ENCODE measurements at places on chromosomes 13 and 19.
A peak's percentile ranks its signal among the peaks of the same experiment; 100 is the strongest.

GRCh38 chr13:71316792-71317363 is 550.1 kb downstream of the DACH1 start:
- no peak overlapping the region for H3K4me3 ChIP-seq
- H3K27ac ChIP-seq, result no peak overlapping the region
- H3K27me3 ChIP-seq, result no peaks in the 10 kb centered on the region
- no peak for DNase-seq
- H3K4me1 ChIP-seq, result no peaks in the 10 kb centered on the region

- no peaks in the 10 kb centered on the region for H3K27me3 ChIP-seq
- no peak for DNase-seq
- H3K36me3 ChIP-seq, result peaks cover 46% of the 10 kb centered on the region
- peaks cover 21% of the 10 kb centered on the region for H3K4me1 ChIP-seq
Observed at GRCh38 chr19:1227304-1228054, 10.3 kb downstream of the CBARP start.

- H3K36me3 ChIP-seq, result no peaks in the 10 kb centered on the region
- no peaks in the 10 kb centered on the region for H3K27me3 ChIP-seq
- H3K4me1 ChIP-seq, result peaks cover 27% of the 10 kb centered on the region
Observed at GRCh38 chr13:95474992-95475391, 77.5 kb upstream of the CLDN10 start.

DNA sequence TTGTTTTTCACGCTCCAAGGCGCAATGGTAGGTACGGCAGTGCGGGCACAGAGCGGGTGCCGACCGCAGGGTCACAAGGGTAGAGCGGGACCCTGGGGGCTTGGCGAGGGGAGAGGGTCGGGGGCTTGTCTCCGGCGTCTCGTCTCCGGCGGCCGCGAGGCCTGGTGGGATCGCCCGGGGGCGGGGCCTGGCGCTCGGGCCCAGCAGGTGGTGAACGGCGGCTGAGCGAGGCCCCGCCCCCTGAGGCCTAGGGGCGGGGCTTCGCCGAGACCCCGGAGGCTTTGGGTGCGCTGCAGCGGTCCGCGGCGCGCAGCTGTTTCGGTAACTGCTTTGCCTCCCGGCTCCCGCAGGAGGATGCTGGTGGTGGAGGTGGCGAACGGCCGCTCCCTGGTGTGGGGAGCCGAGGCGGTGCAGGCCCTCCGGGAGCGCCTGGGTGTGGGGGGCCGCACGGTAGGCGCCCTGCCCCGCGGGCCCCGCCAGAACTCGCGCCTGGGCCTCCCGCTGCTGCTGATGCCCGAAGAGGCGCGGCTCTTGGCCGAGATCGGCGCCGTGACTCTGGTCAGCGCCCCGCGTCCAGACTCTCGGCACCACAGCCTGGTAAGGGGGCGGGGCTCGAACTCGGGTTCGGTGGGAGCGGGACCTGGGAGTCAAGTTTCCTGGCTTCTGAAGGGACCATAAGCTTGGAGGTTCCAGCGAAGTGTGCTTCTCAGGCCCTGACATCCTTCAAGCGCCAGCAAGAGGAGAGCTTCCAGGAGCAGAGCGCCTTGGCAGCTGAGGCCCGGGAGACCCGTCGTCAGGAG is at the start of gene TSEN34:
TSS of gene TSEN34 (plus strand) at position 298 of the 800 bp plus-strand sequence. CDS start at position 355, 57 bp downstream.
- H3K4me3 ChIP-seq, result peak within 1 kb of the TSS; percentile 90
- peak within 1 kb of the TSS; percentile 99 for H3K27ac ChIP-seq
- H3K4me1 ChIP-seq, result peaks cover 14% of the 10 kb centered on the region
- no peaks in the 10 kb centered on the region for H3K36me3 ChIP-seq
- peak; percentile 98 for DNase-seq

DNA sequence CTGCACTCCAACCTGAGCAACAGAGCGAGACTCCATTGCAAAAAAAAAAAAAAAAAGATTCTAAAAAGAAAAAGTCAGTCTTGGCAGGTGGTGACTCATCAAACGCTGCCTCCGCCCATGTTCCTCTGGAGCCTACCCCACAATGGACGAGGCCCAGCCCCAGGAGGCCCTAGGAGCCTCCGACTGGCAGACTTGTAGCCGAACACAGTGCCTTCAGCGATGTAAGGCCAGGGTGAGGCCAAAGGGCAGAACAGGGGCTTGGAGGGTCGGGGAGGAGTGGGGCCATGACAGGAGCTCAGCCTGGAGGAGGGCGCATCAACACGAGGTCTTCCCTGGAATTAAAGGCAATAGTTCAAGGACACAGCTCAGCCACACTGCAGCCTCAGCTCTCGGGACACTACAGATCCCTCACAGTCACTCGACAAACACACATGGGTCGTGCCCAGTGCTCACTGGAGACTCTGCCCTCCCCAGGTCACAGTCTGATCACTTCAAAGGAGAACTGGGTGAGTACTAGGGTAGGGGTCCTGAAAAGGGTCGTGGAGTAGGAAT is 5.1 kb downstream of the USE1 start:
- no peak overlapping the region for H3K27ac ChIP-seq
- H3K4me1 ChIP-seq, result peaks cover 15% of the 10 kb centered on the region
- no peak for DNase-seq
- H3K27me3 ChIP-seq, result no peaks in the 10 kb centered on the region
- H3K4me3 ChIP-seq, result no peak overlapping the region
- peaks cover 34% of the 10 kb centered on the region for H3K36me3 ChIP-seq

DNA sequence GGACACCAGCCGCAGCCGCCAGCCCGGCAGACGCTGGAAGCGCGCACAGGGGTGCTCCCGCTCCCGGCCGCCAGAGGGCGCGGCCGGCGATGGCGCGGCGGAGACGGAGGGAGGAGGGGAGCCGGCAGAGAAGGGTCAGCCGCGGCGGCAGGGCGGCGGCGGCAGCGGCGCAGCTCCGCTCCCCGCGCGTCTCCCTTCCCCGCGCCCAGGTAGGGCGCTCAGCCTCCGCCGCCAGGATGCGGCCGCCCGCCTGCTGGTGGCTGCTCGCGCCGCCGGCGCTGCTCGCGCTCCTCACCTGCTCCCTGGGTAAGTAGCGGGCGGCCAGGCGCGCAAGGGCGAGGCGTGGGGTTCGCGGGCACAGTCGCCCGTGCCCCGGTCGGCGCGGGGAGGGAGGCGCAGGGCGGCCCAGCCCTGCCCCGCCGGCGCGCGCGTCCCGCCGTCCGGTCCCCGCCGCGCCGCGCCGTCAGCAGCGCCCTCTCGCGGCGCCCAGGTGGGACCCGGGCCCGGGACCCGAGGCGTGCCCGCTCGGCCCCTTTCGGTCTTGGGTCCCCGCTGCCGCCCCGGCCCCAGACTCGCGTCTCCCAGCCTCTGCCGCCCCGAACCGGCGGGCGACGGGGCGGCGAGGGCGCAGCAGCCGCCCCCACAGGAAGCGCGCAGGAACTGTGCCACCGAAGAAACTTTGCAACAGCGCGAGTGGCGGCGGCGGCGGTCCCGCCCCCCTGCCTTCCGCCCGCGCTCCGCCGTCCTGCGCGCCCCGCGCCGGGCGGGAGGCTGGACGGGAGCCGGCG is at the start of gene B3GLCT:
TSS of gene B3GLCT (plus strand) at position 127 of the 788 bp plus-strand sequence. CDS start at position 237, 110 bp downstream.
- H3K27me3 ChIP-seq, result no peaks in the 10 kb centered on the region
- no peaks in the 10 kb centered on the region for H3K36me3 ChIP-seq
- DNase-seq, result peak; percentile 98
- H3K4me3 ChIP-seq, result peak within 1 kb of the TSS; percentile 63
- peaks cover 17% of the 10 kb centered on the region for H3K4me1 ChIP-seq
- peak within 1 kb of the TSS; percentile 97 for H3K27ac ChIP-seq

DNA sequence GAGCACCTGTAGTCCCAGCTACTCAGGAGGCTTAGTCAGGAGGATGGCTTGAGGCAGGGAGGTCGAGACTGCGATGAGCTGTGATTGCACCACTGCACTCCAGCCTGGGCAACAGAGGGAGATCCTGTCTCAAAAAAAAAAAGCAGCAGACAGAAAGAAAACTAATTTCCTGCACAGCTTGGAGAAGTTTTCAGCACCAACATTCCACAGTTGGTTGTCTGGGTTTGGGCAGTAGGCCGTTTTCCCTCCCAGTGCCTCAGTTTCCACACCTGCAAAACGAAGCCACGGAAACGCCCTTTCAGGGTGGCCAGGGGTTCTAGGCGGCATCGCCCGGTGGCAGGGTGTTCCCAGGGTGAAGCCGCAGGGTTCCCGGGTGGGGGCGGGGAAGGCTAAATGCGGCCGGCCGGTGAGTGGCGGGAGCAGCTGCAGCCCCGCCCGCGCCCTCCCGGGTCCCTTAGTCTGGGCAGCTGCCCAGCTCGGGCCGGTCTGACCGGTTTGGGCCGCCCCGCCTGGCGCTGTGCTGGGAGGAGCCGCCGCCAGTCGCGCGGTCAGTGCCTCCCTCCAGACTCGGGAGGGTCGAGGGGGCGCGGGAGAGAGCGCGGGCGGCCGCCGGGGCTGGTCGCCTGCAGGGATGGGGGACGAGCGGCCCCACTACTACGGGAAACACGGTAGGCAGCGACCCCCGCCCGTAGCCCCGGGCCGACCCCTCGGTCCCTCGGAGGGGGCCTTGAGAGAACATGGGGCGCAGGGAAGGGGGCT is at the start of gene SLC44A2:
TSS of gene SLC44A2 (plus strand) at position 551 of the 759 bp plus-strand sequence. CDS start at position 632, 81 bp downstream.
- H3K27ac ChIP-seq, result peak within 1 kb of the TSS; percentile 73
- H3K27me3 ChIP-seq, result no peaks in the 10 kb centered on the region
- H3K4me3 ChIP-seq, result peak within 1 kb of the TSS; percentile 41

- DNase-seq, result no peak
- no peaks in the 10 kb centered on the region for H3K27me3 ChIP-seq
- no peak overlapping the region for H3K27ac ChIP-seq
- no peak overlapping the region for H3K4me3 ChIP-seq
Observed at GRCh38 chr13:91745967-91746366, 347.5 kb downstream of the GPC5 start.

DNA sequence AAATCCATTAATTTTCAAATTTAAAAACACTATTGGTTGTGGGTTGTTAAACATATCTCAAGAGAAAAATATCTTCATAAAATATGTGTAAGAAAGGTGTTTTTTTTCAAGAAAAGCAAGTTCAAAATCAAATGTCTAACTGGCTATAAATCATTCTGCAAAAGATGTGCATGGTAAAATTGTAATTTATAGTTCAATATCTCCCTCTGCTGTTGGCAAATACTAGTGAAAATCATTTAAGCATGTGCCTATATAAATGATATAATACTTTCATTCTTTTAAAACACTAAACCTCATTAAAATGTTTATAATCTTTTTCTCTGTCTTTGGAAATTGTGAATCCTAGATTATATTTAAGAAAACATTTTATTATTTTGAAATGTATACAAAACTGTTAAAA is 17.2 kb upstream of the SLITRK6 start:
- no peak overlapping the region for H3K27ac ChIP-seq
- no peaks in the 10 kb centered on the region for H3K36me3 ChIP-seq
- H3K4me1 ChIP-seq, result no peaks in the 10 kb centered on the region
- no peak overlapping the region for H3K4me3 ChIP-seq
- DNase-seq, result no peak

- no peak overlapping the region for H3K27ac ChIP-seq
- no peaks in the 10 kb centered on the region for H3K36me3 ChIP-seq
- H3K4me3 ChIP-seq, result no peak overlapping the region
- H3K27me3 ChIP-seq, result no peaks in the 10 kb centered on the region
- peaks cover 5% of the 10 kb centered on the region for H3K4me1 ChIP-seq
- peak; percentile 92 for DNase-seq
Observed at GRCh38 chr19:37902668-37903067, 3.7 kb downstream of the WDR87 start.

DNA sequence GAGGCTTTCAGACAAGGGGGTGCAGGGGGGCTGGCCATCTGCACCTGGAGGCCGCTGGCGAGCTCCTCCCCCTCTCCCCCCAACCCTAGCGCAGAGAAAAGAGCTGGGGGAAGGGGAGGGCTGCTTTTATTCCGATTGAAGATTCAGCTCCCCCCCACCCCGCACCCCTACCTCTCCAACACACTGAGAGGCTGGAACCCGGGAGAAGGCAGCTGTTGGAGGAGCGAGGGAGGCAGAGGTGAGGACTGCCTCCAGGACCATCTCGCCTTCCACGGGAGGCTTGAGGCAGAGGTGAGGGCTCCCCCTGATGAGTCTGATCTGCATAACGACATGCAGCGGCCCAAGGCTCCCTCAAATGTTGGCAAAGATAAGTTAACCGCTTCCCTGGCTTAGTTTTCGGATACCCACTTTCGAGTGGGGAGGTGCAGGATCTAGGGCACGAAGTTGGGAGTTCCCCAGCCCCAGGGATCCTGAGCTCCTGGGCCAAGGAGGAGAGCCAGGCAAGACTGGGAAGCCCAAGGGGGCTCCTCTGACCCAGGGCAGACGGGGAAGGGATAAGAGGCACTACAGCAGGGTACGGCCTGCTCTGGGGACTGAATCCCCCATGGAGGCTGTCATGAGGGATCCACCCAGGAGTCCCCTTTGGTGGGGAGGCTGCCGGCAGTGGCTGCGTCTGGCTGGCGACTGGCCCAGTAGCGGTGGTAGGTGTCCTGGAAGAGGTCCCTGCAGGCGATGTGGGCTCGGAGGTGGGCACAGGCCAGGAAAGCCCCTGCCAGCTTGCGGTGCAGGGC is 1.2 kb upstream of the NUMBL start:
- DNase-seq, result peak; percentile 81
- H3K27ac ChIP-seq, result no peak overlapping the region
- no peaks in the 10 kb centered on the region for H3K27me3 ChIP-seq
- peaks cover 16% of the 10 kb centered on the region for H3K36me3 ChIP-seq
- no peak overlapping the region for H3K4me3 ChIP-seq
- peaks cover 44% of the 10 kb centered on the region for H3K4me1 ChIP-seq

GRCh38 chr19:12766051-12766521 is 9.3 kb downstream of the HOOK2 start:
- peak overlapping the region; percentile 69 for H3K4me3 ChIP-seq
- DNase-seq, result peak; percentile 93
- no peaks in the 10 kb centered on the region for H3K27me3 ChIP-seq

DNA sequence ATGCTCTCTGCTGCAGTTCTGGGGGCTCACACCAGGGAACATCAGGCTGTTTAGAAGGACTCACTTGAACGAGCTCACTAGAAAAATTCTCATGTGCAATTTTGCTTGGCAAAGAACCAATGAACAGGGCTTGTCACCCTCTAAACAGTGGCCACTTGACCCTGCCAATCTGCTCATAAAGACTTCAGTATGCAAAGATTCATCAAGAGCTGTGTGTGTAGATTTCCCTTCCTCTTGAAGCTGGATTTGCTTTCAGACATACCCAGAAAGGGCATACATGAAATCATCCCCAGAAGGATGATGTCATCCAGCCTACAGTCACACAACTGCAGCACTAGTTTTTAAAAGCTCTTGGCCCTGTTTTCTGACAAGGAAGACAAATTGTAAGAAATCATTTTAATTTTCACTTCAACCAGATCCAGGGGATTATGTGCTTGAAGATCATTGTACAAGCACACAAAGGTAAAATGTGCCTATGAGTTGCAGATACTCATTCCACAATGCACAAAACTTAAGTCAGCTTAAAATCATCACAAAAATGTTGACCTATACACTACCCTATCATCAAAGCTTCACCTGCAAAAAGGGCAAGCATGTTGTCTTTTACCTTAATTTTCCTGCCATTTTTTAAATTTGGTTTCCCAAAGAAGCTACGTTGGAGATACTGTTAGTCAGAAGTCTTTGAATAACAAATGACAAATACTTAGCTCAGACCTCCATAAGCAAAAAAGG is 5.2 kb upstream of the STK24 start:
- no peak overlapping the region for H3K4me3 ChIP-seq
- no peaks in the 10 kb centered on the region for H3K36me3 ChIP-seq
- peaks cover 6% of the 10 kb centered on the region for H3K4me1 ChIP-seq
- no peaks in the 10 kb centered on the region for H3K27me3 ChIP-seq
- H3K27ac ChIP-seq, result peak overlapping the region; percentile 25
- no peak for DNase-seq

GRCh38 chr13:33259296-33259695 is 26.3 kb downstream of the STARD13 start:
- no peaks in the 10 kb centered on the region for H3K4me1 ChIP-seq
- no peaks in the 10 kb centered on the region for H3K36me3 ChIP-seq
- no peak overlapping the region for H3K4me3 ChIP-seq
- H3K27ac ChIP-seq, result no peak overlapping the region

- no peaks in the 10 kb centered on the region for H3K36me3 ChIP-seq
- H3K27ac ChIP-seq, result no peak overlapping the region
- H3K27me3 ChIP-seq, result no peaks in the 10 kb centered on the region
- no peak overlapping the region for H3K4me3 ChIP-seq
- no peak for DNase-seq
Observed at GRCh38 chr19:49403404-49404187, 15.5 kb downstream of the KASH5 start.
